ENCODE measurements at places on chromosomes 7 and 10. TPM values are rescaled to one million over a fixed set of nuclear protein-coding genes. Genes with fewer than 3 reads are reported as not detected.

DNA sequence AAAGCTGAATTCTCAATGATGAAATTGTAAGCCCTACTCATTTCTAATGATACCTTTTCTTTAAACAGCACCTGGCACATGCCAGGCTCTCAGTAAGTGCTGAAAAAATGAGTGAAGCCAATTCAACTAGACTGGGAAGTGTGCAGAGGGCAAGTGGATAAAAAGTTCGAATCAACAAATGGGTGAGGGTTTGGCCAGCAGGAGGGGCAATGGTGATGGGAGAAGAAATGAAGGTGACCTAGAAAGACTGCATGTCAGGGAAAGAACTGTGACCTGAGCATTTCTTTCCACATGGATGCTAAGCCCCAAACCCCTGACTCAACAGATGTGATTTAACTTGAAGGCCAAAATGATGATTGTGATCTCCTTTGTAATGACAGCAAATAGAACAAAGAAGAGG, 54.6 kb downstream of the DKK1 start:
- H3K36me3 ChIP-seq = peaks cover 27% of the 10 kb centered on the region
- H3K27ac ChIP-seq = no peak overlapping the region
- H3K4me3 ChIP-seq = no peak overlapping the region
- DNase-seq = no peak

- H3K27me3 ChIP-seq = peaks cover 13% of the 10 kb centered on the region
- no peaks in the 10 kb centered on the region for H3K4me1 ChIP-seq
- no peak overlapping the region for H3K27ac ChIP-seq
- H3K4me3 ChIP-seq = no peak overlapping the region
- H3K36me3 ChIP-seq = no peaks in the 10 kb centered on the region
- DNase-seq = peak; percentile 42
Observed at GRCh38 chr10:98074315-98074911, 44.0 kb upstream of the CRTAC1 start.

GRCh38 chr10:92829042-92829785, 19.1 kb upstream of the EXOC6 start:
- no peak for DNase-seq
- H3K4me1 ChIP-seq = peaks cover 8% of the 10 kb centered on the region
- no peak overlapping the region for H3K4me3 ChIP-seq
- H3K27ac ChIP-seq = no peak overlapping the region
- no peaks in the 10 kb centered on the region for H3K27me3 ChIP-seq

DNA sequence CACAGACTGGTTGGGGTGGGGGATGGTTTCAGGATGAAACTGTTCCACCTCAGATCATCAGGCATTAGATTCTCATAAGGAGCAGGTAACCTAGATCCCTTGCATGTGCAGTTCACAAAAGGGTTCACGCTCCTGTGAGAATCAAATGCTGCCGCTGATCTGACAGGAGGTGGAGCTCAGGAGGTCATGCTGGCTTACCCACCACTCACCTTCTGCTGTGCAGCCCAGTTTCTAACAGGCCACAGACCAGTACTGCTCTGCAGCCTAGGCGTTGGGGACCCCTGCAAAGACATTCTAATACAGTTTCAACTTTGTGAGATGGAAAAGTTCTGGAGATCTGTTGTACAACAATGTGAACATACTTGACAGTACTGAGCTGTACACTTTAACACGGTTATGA, 39.9 kb downstream of the STRA8 start:
- no peaks in the 10 kb centered on the region for H3K4me1 ChIP-seq
- DNase-seq = no peak
- no peaks in the 10 kb centered on the region for H3K36me3 ChIP-seq
- H3K27ac ChIP-seq = no peak overlapping the region

The PALS2 gene
- total RNA-seq = 47.6 TPM

The POM121L12 gene
- total RNA-seq = not detected

The RARRES2 gene
- total RNA-seq = 197 TPM
